ENCODE measurements at places on chromosomes 1 and 21.

GRCh38 chr1:170807432-170807831 is 127.9 kb upstream of the MROH9 start:
- no peak for DNase-seq

DNA sequence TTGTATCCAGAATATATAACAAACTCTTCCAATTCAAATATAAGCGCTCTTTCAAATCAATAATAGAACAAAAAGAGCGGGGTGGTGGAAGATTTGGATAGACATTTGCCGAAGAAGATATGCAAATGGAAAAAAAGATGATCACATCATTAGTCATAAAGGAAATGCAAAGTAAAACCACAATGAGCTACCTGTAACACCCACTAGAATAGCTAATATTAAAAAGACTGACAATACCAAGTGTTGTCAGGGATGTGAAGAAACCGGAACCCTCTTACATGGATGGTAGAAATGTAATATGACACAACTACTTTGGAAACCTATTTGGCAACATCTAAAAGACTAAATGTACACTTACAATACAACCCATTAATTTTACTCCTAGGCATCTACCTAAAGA is 5.7 kb upstream of the TRAF5 start:
- DNase-seq = no peak

GRCh38 chr1:195580988-195581387 is 1027.3 kb downstream of the KCNT2 start:
- DNase-seq = no peak

GRCh38 chr1:202081992-202082391 is 40.7 kb upstream of the GPR37L1 start:
- no peak for DNase-seq

GRCh38 chr1:184036517-184036949 is 995 bp downstream of the COLGALT2 start:
- DNase-seq = no peak

DNA sequence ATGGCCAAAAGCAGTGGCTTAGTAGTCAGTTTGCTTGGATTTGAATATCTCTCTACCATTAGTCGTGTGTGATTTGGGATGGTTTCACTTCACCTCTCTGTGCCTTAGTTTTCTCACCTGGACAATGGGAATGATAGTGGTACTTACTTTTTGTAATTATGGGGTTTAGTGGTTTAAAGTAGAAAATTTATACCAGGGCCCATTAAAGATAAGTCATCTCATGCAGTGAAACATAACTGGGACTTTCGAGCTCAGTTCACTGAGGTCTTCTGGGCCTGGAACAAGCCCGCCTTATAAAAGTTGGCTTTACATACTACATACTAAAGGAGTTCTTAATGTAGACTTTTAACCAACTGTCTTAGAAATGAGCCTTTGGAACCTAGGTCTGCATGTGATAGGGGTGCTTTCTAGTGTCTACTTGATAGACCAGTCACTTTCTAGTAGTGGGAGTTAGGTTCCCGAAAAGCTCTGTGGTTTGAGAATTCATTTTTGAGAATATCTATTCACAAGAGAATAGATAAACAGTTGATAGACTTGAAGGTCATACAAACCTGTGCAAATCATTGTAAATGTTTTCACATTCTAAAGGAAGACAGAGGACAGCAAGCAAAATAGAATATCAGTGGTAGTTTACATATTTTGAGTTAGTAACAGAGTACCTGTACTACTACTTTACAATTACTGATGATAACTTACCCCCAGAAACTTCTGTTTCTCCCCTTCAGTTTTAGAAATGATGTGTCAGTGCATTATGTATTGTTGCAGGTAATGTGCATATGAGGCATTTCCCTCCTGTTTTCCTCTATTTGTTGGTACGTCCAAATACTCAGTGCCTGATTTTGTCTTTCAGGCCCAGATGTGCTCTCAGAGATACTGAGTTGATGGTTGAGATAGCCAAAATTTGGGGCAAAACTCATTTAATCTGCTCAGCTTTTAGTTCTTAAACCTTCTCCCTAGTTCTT is 48.0 kb downstream of the DYRK1A start:
- no peak for DNase-seq

GRCh38 chr21:38822778-38823238 is 17.1 kb downstream of the ETS2 start:
- DNase-seq = no peak

GRCh38 chr1:31790140-31790539 is 25.7 kb downstream of the SPOCD1 start:
- DNase-seq = no peak

DNA sequence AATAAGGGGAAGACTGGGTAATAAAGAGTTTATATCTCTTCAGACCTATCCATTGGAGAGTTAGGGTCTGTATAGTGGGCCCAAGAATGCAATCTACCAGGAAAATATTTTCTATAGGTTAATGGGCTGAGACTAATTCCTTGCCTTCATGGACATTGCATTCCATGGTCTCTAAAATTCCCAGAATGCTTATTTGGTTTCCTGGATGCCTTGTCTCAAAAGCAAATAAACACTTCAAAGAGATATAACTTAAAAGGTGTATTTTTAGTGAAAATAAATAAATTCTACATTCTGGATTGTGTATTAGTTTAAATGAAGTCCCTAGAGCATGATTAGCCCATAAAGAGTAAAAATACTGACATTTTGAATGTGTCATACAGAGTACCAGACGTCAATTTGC is 550.1 kb upstream of the PKN2 start:
- DNase-seq = no peak

GRCh38 chr1:157234705-157235273 is 96.6 kb upstream of the ETV3 start:
- DNase-seq = no peak

DNA sequence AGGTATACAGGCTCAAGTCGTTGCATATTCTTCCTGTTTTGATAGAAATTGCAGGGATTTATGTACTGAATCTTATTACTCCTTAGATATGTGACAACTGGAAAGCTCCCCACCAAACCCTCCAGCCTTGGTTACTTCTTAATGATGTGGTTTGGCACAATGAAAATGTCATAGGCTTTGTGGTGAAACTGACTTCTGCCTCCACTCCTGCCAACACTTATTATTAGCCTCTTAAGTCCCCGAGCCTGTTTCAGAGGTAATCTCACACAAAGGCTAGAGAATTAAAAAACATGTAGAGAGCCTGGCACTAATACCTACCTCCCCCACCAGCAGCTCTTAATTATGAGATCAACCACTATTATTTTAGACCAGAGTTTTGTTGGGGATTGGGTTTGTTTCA is 4.2 kb downstream of the COX20 start:
- DNase-seq = no peak

DNA sequence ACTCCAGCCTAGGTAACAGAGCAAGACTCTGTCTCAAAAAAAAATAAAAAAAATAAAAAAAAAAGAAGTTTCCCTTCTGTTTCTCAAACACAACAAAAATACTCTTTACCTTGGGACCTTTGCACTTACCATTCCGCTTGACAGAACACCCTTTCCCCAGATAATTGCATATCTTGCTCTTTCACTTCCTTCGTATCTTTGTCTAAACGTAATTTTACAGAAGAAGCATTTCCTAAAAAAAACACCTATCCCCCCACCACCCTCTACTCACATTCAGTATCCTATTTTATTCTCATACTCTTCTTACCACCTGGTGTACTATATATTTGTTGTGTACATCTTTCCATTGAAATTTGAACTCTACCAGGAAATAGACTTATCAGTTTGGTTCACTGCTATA is 32.7 kb downstream of the ASH1L start:
- DNase-seq = no peak

DNA sequence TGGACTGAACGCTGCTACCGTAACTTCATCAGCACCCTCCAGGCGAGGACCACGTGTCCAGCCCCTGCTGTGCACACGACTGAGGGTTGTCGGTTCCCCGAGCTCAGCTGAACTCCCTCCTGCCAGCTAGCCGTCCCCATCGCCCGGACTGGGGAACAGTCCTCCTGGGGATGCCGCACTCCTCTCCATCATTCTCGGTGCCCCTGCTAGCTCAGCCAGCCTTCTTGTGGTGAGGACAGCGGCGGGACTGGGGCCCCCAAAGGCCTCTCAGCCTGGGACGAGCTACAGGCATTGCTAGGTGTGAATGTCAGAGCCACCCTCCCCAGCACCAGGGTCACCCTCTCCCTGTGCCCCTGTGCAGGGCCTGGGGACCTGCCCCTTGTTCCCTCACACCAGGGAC is 8.8 kb upstream of the TTC34 start:
- no peak for DNase-seq

DNA sequence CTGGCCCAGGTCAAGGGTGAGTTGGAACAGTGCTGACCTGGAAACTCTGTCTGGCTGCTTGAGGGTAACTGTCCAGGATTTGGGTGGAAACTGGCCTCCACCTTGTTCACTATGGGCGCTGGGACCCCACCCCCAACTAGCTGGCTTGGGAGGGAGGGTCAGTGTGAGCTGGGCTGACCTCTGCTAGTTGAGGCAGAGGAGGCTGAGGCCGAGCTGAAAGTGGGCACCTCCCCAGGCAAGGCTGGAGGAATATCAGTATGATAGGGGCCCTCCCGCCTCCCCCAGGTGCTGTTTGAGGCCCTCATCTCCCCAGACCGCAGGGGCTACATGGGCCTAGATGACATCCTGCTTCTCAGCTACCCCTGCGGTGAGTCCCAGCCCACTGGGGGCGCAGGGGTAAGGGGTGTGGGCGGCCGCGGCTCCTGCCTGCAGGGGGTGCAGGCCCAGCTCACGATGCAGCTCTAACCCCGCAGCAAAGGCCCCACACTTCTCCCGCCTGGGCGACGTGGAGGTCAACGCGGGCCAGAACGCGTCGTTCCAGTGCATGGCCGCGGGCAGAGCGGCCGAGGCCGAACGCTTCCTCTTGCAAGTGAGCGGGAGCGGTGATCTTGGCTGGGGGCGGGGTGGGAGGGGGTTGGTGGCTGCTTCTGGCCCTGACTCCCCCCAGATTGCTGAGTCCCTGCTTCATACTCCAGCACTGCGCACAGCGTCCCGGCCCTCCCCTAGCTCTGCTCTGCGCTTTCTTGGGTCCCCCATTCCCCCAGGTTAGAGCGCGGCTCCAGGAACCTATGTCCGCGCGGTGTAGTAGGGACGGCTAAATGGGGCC is 22.9 kb downstream of the PTPRU start:
- DNase-seq = no peak

GRCh38 chr1:93816970-93817678 is 61.9 kb downstream of the DNTTIP2 start:
- DNase-seq = no peak

- no peak for DNase-seq
Observed at GRCh38 chr1:9860887-9861286, 37.1 kb upstream of the CLSTN1 start.

DNA sequence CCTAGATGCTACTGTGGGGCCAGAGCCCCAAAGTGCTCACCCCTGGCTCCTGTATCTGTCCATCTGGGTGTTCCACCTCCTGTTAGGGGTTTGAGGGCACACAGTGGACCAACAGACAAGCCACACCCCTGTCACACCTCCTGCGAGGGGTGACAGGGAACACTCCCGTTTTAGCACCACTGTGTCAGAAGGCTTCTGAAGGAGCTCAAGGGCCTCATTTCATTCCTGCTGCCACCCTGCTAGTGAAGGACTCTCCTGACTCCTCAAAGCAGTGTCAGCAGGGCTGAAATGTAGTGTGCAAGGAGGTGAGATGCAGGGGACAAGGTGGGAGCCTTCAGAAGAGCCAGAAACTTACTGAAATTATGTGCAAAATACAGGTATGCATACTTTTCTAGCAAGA is 174.6 kb downstream of the GPATCH2 start:
- no peak for DNase-seq

- DNase-seq = no peak
Observed at GRCh38 chr1:162732094-162732493, 58.4 kb upstream of the HSD17B7 start.

GRCh38 chr1:18817795-18818435 is 41.5 kb downstream of the TAS1R2 start:
- DNase-seq = no peak

DNA sequence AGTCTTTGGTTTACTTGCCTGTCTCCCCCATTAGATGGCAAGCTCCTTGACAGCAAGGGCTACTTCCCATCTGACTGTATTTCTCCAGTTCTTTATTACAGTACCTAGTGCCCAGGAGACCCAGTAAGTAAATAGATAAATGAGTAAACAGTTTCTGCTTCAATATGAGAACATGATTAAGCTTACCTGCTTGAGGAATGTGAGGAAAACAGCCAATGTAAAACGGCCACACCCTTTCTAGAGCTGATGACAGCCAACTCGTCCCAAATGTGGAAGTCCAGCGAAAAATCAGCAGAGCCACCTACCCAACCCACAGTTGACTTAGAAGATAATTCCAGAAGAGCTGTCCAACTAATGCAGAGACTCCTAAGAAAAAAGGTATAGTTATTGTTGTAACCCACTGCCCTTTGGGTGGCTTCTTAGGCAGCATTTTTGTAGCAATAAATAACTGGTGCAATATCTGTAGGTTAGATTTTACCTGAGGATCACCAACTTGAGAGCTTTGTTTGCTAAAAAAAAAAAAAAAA is 6.5 kb upstream of the DR1 start:
- no peak for DNase-seq

GRCh38 chr1:69076631-69077030 is 491.1 kb upstream of the LRRC7 start:
- DNase-seq = no peak

DNA sequence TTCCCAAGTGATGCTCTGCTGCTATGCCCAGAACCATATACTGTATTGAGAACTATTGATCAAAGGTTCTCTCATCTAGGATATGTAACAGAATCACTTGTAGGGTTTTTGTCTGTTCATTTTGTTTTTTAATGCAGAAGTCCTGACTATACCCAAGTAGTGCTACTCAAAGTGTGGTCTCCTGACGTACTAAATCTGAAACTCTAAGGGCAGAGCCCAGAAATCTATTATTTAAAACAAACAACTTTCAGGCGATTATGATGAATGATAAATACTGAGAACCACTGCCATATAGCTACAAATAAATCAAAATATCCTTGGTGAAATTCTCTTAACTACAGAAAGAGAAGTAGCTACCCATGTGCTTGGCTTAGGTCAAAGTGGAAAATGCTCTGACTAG is 10.1 kb downstream of the ZZZ3 start:
- no peak for DNase-seq

DNA sequence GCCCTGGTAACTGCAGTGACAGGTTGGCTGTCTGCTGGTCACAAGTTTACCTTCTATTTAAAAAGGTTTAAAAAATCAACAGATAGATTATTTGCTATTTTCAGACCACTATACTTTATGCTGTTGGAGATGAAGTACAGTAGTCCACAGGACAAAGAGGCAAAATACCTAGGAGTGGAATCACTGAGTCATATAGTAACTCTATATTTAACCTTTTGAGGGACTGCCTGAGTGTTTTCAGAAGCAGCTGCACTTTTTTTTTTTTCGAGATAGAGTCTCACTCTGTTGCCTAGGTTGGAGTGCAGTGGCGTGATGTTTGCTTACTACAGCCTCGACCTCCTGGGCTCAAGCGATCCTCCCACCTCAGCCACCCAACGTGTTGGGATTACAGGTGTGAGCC is 11.7 kb downstream of the CNIH4 start:
- no peak for DNase-seq

DNA sequence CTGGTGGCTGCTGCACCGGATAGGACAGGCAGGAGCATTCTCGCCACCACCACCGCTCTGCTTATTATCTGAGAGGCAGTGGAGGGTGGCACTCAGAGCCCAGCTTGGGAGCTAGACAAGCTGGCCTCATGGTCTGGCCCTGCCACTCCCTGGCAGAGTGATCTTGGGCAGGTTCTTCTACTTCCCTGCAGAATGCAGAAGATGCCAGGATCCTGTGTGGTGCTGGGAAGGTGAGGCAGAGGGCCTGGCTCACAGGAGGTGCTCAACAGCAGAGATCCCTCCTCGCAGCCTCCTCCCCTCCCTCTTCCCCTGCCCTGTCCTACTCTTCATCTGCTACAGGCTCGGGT is 60.4 kb downstream of the ARHGEF10L start:
- DNase-seq = no peak

Measured in hematopoietic multipotent progenitor cell treated with erythropoietin and hydrocortisone succinate and interleukin-3 and kit ligand, for 17 days (in vitro differentiated cells).